ENCODE measurements at places on chromosomes 7 and 10.
A peak's percentile ranks its signal among the peaks of the same experiment; 100 is the strongest.

- DNase-seq: no peak
These were observed 84.1 kb downstream of the CPXM2 start for GRCh38 chr10:123807444-123808035.

GRCh38 chr10:132591166-132591971 lies 53.8 kb downstream of the INPP5A start:
- no peak for DNase-seq

DNA sequence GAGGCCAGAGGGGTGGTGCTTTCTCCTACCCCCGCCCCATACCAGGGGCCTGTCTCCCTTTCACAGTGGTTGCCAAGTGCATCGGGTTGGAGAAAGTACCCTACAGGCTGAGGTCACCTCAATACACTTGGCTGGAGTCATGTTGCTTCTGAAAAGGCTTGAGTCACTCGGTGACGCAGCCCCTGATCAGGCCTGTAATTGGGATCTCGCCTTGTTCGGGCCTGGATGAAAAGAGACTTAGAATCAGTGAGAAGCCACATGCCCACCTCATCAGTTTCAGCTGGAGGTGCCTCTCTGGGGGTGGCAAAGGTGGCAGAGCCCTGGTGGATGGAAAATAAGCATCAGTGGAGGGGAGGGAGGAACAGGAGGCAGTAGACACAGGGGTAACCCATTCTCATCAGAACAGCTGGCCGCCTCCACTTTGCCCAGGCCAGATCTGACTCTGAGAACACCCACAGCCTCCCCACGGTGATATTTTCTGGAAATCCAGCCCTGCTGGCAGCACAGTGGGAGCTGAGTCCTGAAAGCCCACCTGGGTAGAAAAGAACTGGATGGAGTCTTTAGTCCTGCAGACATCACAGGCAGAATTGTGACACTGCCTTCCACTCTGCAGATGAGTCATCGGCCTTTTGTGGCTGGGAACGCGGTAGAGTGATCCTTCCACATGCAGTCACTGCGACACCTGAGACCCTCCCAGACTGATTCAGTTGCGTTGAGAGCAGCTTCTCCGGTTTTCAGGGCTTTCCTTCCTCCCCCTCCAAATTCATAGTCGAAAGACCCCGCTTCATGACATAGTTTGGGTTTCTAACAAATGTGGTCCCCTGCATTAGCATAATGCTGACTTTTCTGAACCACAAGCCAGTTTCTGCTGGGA lies 108.0 kb downstream of the GRK5 start:
- peak; percentile 74 for DNase-seq

GRCh38 chr10:2049560-2049959 lies 312.2 kb upstream of the ADARB2 start:
- no peak for DNase-seq

Measured in stimulated activated CD4-positive, alpha-beta T cell treated with anti-CD3 and anti-CD28 coated beads, Interleukin-1b, Interleukin-23, amount 100 ng/mL, for 24 hours (primary cell).